ENCODE measurements at places on chromosomes 5 and 9.

- DNase-seq: no peak
Measured at GRCh38 chr9:97237311-97237786, 70.1 kb upstream of the CCDC180 start.

DNA sequence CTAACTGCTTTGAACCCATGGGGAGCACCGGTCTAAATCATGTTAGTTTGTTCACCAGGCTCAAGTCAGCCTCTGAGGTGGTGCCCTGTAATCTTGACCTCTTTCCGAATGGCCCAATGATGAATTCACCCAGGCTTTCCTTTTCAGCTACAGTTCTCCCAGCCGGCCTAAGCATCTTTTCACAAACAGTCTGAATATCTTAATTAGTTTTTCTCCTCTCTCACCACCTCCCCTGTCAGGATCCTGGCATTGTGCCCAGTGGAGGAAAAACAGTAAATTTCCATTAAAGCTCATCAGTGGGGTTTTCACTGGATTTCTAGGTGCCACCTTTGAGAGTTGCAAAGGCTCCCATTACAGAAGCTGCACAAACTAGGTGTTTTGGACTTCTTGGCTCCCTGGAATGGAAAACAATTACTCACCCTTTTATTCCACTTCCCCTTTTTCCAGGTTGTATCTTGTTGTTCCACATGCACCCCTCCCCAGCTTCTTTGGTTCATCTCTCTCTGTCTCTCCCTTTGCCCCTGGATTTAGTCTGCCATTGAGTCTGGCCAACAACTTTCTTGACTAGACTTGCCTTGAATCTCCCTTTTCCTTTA lies 69.4 kb upstream of the ADAMTSL1 start:
- DNase-seq: no peak

- DNase-seq: peak; percentile 85
Measured at GRCh38 chr9:127873886-127874285, 3.6 kb downstream of the AK1 start.

DNA sequence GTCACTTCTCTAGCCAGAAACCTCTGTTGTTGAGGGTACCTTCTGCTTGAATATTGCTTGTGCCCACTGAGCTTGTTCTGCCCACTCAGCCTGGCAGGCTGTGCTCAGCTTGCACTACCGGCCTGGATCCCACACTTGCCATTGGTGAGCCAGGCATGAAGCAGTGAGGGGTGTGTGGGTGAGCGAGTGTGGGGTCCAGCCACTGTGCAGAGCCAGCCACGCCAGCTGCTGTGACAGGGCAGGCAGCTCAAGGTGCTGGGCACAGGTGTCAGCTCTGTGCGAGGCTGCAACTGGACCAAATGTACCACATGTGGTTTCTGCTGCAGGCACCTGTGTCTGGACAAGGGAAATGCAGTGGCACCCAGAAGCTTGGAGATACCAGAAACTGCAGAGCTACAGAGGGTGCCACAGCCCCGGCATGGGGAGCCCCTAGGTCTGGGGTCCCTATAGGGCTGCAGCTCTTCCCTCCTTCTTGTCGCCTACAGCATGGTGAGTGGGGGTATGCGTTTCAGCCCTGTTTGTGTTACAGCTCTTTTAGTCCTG lies 305.1 kb upstream of the RIOK2 start:
- no peak for DNase-seq

- no peak for DNase-seq
Measured at GRCh38 chr5:79962575-79963222, 28.4 kb downstream of the MTX3 start.

GRCh38 chr5:159050316-159051143 lies 49.2 kb downstream of the EBF1 start:
- no peak for DNase-seq

Data from right lobe of liver (tissue), 6 donors.